ENCODE measurements at places on chromosomes 16 and 17. TPM values are rescaled to one million over a fixed set of nuclear protein-coding genes. Genes with fewer than 3 reads are reported as not detected.

Gene MYH1
- not detected for total RNA-seq

DNA sequence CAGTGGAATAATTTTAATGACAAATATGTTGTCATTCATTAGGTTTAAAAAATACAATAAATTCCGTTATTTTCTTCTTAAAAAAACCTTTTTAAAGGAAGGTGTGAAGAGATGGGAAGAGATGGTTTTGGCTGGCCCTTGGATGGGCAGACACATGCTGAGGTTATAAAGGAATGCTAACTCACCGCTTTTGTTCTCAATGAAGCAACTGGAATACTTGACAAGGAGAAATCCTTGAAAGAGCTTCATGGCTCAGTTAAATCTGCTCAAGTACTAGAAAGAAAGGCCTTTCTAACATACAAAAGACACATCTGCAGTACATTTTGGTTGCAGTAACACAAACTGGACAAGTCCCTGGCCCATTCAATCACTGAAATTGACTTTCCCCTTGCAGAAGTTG is 158.3 kb upstream of the KCNJ16 start:
- H3K27ac ChIP-seq = no peak overlapping the region
- no peaks in the 10 kb centered on the region for H3K36me3 ChIP-seq
- DNase-seq = no peak
- H3K4me1 ChIP-seq = no peaks in the 10 kb centered on the region

DNA sequence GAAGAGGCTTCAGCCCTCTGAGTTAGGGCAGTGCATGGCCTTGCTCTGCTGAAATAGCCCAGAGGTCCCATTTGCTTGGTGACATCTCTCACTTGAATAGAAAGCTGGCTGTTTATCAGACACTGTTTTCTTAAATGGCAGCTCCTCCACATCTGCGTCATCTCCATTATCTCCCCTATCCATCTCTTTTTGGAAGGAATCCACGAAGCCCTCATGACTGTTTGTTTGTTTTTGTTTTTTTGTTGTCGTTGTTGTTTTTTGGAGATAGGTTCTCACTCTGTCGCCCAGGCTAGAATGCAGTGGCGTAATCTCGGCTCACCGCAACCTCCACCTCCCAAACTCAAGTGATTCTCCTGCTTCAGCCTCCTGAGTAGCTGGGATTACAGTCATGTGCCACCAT is 16.6 kb downstream of the NAA60 start:
- H3K27ac ChIP-seq = no peak overlapping the region
- H3K4me1 ChIP-seq = peaks cover 13% of the 10 kb centered on the region
- H3K27me3 ChIP-seq = no peaks in the 10 kb centered on the region
- no peak for DNase-seq
- no peak overlapping the region for H3K4me3 ChIP-seq

DNA sequence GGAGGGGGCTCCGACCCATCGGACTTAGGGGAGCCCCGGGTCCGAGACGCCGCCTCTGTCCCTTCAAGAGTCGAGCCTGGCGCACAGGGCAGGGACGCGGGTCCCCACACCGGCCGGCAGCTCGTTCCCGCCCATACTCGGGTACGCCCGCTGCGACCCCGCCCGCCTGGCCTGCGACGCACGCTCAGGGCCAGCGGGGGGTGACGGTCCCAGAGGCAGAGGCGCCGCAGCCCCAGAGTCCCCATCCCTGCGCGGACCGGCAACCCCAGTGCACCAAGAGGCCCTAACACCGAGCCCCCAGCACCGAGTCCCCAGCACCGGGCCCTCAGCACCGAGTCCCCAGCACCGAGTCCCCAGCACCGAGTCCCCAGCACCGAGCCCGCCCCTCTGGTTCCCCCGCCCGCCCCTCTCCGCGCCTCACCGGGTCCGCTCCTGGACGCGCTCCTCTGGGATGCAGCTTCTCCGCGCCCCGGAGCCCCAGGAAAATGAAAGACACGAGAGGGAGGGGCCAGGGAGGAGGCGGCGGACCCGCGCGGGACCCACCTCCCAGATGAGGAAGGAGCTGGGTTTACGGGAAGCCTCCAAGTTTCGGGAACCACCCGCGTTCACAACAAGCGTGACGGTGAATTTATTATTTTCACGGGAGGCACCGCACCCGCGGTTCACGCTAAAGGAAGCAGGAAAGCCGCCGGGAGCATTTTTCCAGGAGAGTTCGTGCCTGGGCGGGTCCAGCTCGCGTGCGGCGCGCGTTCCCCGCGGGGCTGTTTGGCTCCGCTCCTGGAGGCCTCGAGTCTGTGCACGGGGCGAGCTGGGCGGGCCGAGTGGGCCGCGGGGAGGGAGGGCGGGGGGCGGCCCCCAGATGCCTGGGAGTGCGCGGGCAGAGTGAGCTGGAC is at the start of gene SECTM1:
Gene SECTM1, minus strand, starts transcription at position 488 of the 893 bp plus-strand sequence. CDS start 6,526 bp downstream, outside the sequence.
- no peaks in the 10 kb centered on the region for H3K27me3 ChIP-seq
- DNase-seq = no peak

- no peak overlapping the region for H3K27ac ChIP-seq
- no peaks in the 10 kb centered on the region for H3K36me3 ChIP-seq
- DNase-seq = no peak
Observed at GRCh38 chr17:73765824-73766563, 121.7 kb upstream of the SDK2 start.

Gene OR4D1
- not detected for total RNA-seq

DNA sequence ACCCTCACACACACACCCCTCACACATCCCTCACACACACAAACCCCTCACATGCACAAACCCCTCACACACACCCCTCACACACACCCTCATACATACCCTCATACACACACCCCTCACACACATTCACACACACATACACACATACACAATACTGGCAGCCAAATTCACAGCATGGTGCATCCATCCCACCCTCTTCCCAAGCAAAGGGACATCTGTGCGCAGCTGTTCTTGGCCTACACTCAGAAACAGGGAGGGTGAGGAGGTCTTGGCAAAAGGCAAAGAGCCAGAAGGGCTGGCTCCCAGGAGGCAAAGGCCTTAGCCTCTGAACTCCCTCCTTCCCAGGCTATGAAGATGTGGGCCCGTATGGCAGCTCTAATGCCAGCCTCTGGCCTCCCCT is 23.4 kb downstream of the C17orf67 start:
- H3K27ac ChIP-seq = no peak overlapping the region
- no peak for DNase-seq
- no peaks in the 10 kb centered on the region for H3K36me3 ChIP-seq
- no peaks in the 10 kb centered on the region for H3K27me3 ChIP-seq
- no peak overlapping the region for H3K4me3 ChIP-seq
- H3K4me1 ChIP-seq = no peaks in the 10 kb centered on the region

All from thoracic aorta (tissue), 2 donors.